ENCODE measurements at places on chromosomes 2 and 18.
A peak's percentile ranks its signal among the peaks of the same experiment; 100 is the strongest.

- peak; percentile 68 for DNase-seq
Measured at GRCh38 chr2:5409898-5410381, 282.2 kb upstream of the SOX11 start.

DNA sequence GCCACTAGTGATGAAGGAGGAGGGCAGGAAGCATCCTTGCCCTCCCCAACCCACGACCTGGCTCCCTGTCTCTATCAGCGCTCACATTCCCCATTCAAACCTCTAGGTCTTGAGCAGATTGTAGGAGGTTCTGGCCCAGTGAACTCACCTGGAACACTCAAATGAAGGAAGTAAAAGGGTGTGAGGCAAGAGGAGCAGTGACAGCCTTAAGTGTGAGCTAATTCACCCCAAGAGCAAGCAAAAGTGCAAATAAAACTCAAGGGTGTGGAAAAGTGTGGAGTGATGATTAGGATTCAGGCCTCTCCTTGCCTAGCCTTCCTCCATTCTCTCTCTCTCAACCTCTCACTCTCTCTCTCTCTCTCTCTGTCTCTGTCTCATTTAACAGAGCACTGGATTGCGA is 41.0 kb downstream of the CYBRD1 start:
- DNase-seq: no peak

- DNase-seq: peak; percentile 89
Measured at GRCh38 chr2:188132385-188132784, 159.3 kb upstream of the GULP1 start.

- DNase-seq: no peak
Measured at GRCh38 chr18:52610451-52611115, 270.6 kb downstream of the DCC start.

GRCh38 chr18:36448384-36449290 is 151.1 kb downstream of the FHOD3 start:
- no peak for DNase-seq

DNA sequence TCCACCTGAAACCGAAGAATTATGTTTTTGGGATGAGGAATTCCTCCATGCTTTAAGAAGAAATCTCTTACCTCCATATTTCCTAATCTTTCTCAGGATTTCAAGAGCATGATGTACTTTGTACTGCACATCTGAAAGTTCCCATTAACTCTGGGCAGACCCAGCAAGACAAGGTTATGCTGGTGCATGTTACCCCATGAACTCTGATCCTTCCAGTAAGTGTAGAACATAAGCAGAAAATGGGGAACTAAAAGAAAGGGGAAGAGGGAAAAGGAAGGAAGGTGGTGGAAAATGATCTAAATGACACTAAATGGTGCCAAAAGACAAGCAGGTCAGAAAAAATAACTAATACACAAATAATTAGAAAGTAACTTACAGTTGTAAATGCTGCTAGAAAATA is 50.7 kb downstream of the STRN start:
- no peak for DNase-seq

DNA sequence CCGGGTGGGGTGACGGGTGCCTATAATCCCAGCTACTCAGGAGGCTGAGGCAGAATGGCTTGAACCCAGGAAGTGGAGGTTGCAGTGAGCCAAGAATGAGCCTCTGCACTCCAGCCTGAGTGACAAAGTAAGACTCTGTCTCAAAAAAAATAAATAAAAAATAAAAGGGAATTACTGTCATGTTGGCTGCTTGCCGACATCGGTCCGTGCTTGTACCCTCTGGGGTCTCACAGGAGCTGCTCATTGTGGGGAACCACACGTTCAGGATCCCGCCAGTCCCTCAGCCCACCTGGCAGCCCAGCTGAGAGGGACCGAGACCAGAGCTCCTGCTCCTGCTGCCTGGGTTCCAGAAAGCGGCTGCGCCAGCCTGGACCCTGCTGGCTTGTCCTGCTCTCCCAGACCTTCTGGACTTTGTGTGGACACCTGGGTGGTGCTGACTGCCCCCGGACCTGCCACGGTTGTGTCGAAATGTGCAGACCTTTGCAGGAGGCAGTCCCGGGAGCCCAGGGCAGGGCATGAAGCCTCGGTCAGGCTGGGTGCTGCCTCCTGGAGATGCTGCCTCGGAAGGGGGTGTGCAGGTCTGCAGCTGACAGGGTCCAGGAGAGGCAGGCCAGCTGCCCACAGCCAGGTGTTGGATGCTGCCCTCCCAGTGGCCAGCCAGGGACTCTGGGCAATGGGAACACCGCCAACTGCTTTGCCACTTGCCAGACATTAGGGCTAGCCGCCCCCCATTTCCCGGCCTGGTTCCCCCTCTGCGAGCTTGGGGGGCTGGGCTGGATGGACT is 16.4 kb downstream of the KLF11 start:
- peak; percentile 70 for DNase-seq

DNA sequence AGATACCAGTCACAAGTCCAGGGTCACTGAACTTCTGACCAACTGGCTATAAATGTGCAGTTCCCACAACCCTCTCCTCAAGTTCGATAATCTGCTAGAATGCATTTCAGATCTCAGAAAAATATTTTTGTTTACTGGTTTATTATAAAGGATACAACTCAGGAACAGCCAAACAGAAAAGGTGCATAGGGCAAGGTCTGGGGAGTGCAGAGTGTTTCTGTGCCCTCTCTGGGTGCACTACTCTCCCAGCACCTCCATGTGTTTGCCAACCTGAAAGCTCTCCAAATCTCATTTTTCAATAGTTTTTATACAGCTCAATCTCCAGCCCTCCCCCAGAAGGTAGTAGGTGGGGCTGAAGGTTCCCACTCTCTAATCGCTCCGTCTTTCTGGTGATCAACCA is 85.2 kb downstream of the SKA1 start:
- no peak for DNase-seq

GRCh38 chr2:218508299-218508698 is 59.9 kb downstream of the USP37 start:
- DNase-seq: no peak

- no peak for DNase-seq
Measured at GRCh38 chr2:86029873-86030272, 75.8 kb downstream of the POLR1A start.

DNA sequence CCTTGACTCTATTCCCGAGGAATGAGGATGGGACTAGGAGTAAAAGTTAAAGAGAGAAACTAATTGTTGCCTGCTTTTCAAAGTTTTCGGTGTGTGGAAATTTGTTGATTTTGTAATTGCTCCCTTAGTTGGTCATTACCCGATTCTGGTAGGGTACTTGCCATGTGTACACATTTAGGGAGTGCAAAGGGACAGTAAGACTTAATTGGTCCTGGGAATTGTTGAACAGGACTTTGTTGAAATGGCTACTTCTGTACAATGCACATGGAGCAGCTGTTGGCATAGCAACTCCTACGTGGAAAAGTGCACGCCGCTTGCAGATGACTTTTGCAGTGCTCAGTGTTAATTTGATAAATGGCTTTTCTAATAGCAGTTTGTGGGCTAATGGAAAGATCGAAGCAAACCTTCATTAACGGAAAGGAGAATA is 22.9 kb downstream of the EPAS1 start:
- DNase-seq: no peak

- DNase-seq: no peak
Measured at GRCh38 chr2:75503048-75503607, 57.6 kb downstream of the EVA1A start.

- DNase-seq: no peak
Measured at GRCh38 chr2:197813093-197813787, 8.8 kb downstream of the PLCL1 start.

DNA sequence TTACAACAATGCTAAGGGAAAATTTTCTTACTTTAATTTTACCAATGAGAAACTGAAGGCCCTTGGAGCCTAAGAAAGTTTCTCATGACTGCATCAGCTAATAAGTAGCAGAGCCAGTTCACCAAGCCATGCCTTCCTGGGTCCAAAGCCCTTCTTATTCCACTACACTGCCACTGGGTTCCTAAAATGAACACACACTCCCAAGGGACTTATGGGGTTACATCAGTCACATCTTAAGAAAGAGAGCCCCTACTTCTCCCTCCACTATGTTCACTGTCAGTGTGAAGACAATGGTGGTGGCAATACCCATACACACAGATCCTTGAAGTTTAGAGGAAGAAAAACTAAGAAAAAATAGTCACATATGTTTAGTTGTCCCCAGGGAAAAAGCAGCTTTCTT is 20.6 kb downstream of the MBD2 start:
- no peak for DNase-seq

DNA sequence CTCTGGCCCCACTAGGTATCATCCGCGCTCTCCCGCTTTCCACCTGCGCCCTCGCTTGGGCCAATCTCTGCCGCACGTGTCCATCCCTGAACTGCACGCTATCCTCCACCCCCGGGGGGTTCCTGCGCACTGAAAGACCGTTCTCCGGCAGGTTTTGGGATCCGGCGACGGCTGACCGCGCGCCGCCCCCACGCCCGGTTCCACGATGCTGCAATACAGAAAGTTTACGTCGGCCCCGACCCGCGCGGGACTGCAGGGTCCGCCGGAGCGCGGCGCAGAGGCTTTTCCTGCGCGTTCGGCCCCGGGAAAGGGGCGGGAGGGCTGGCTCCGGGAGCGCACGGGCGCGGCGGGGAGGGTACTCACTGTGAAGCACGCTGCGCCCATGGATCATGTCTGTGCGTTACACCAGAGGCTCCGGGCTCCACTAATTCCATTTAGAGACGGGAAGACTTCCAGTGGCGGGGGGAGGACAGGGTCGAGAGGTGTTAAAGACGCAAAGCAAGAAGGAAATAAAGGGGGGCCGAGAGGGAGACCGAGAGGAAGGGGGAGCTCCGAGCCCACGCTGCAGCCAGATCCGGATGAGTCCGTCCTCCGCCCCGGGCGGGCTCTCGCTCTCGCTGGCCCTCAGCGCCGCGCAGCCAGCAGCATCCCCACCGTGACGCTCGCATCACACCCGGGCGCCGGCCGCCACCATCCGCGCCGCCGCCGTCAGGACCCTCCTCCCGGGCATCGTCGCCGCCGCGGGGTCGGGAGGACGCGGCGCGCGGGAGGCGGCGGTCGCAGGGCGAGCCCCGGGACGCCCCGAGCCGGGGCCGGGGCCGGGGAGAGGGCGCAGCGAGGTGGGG is 664 bp downstream of the NETO1 start:
- DNase-seq: no peak

DNA sequence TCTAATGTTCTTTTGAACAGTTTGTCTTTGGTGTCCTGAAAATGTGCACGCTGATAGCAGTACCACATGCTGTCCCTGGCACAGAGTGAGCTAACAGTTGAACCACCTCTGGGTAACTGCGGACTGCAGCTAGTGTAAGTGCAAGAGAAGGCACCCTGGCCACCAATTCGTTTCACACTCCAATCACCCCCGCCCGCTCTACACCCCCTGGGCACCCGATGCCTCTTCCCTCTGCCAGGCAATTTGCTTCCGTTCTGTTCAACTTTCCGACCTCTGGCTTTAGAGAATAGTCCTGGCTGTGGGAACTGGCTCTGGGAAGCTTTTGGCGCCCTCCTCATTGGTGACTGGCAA is 1.4 kb downstream of the DOCK10 start:
- DNase-seq: no peak

DNA sequence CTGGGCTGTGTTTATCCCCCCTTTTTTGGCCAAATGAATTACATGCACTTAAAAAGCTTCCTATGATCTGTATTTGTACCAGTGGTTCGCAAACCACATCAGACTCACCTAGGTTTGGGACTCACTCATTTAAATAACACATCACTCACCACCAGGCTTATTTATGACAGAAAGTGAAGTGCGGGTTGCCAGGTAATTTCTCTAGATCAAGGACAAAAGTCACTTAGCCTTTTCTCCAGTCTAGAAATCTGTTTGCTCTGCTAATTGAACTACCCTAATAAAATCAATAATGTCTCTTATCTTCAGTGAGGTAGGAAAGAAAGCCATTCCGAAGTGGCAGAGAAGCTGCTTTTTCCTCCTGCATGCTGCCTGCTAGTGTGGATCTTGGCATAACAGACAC is 88.1 kb upstream of the SLC8A1 start:
- DNase-seq: no peak

DNA sequence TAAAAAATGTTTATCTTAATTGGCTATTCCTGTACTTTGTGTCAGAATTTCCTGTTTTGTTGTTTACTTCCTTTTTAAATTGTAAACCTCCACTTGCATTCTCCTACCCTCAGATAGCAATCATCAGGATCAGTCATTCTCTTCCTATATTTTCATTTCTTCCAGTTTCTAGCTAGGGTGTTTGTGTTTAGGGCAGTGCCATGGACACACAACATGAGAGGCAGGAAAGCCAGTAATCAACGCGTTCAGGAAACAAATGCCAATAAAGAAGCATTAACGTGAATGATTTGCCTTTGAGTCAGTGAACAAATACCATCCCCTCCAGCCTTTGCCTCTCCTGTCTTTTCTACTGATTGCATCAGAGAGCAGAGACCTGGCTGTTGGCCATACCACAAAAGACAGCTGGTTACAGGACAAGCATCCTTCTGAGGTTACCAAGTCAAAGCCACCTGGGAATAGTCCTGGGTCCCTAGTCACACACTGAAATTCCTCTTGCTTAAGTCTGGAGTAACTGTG is 56.7 kb upstream of the FHL2 start:
- peak; percentile 80 for DNase-seq

- no peak for DNase-seq
Measured at GRCh38 chr2:59791004-59791618, 762.3 kb downstream of the BCL11A start.

DNA sequence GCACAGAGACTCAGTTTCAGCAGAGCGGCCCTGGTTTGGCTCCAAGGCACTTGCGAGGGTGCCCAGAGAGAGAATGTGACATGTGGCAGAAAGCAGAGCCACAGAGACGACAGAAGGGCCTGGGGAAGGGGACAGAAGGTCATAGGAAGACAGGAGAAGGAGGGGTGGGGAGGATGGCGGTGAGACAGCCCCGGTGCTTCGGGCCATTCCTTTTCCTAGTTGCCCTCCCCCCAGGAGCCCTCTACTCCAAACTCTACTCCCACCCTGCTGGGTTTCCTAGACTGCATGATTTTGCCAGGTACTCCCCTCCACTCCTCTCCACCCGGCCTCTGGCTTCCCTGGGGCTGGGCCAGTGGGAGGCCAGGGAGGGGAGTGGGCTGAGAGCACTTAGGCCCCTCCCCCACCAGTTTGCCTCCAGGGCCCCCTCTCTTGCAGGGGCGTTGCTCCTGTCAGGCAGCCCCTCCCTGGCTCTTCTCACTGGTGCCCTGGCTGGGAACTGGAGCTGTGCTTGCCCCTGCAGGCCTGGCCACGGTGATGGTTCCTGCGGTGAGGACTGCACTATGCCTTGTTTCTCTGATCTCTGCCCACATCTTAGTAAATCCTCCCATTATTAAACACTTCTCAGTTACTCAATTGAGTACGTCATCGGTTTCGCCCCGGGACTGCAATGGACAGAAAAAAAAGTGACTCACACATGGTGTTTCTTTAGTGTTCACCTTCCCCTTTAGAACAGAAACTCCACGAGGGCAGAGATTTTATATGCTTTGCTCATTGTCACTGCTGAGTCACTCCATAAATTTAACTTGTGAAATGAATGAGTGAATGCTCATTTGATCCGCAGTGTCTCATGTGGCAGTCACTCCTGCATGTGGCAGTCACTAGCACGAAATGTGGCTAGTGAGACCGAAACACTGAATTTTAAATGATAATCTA is 58.7 kb upstream of the SP3 start:
- no peak for DNase-seq

GRCh38 chr2:34787341-34787740 is 1188.2 kb upstream of the FAM98A start:
- no peak for DNase-seq
